ENCODE measurements at places on chromosomes 16 and 17.

DNA sequence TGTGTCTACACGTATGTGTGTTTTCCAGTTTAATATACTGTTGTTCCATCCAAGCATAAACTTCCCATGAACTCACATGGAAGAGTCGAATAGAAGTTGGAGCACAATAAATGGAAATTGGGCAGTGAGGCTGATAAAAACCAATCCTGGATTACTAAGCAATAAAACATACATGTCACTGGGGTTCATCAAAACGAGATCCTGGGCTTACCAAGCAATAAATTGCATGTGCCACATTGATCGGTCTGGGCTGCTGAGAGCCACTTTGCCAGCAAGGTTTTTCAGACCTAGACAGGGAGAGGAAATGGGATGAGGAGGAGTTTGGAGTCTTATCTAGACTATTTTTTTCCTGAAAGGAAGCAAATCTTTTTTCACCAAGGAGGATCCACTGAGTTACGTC lies 322.3 kb upstream of the C16orf82 start:
- DNase-seq = no peak

DNA sequence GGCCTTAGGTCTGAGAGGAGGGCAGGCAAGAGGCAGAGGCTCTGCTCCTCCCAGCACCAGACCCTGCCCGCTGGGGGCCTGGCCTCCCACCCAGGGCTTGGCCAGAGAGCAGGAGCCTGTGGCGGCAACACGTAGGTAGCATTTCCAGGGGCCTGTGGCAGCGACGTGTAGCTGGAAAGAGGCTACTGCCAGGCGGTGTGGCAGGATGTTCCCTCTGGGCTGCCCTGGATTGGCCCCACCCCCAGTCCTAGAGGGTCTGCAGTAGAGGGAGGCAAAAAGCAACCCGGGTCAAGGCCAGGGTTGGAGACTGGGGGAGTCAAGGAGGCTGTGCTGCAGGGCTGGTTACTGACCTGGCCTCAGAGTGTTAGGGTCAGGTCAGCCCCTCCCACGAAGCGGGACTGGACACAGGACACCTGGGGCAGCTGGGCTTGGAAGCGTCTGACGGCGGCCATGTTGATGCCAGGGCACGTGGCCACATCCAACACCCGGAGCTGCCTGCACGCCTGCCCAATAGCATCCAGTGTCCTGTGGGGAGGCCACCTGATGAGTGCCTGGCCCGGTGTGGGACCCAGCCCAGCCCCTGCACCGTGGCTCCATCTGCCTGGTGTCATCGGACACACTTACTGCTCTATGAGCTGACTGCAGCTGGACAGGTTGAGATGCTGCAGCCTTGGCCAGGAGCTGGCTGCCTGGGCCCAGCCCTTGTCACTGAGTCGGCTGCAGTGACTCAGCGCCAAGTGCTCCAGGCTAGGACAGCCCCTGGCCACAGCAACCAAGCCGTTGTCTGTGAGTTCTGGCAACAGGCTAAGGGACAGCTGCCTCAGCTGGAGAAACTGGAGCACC lies 8.5 kb downstream of the ELMO3 start:
- no peak for DNase-seq

DNA sequence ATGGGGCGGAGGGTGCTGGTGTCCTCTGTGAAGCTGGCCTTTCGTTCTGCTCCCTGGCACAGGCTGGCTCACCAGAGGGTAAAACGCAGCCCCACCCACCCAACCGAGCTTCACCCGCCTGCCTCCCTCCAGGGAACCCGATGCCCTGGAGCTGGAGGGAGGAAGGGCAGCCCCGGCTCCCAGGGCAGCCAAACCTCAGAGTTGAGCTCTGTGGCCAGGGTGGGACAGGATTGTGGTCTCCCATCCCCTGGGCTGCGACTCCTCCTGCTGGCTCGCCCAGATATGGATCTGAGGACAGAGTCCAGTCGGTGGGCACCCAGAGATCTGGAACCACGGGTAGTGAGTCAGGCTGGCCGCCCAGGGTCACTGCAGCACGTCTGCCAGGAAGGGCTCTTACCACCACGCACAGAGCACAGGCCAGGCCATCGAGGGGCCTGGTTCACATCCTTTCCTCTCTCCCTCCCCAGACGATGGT lies 42.6 kb upstream of the CHMP6 start:
- no peak for DNase-seq

DNA sequence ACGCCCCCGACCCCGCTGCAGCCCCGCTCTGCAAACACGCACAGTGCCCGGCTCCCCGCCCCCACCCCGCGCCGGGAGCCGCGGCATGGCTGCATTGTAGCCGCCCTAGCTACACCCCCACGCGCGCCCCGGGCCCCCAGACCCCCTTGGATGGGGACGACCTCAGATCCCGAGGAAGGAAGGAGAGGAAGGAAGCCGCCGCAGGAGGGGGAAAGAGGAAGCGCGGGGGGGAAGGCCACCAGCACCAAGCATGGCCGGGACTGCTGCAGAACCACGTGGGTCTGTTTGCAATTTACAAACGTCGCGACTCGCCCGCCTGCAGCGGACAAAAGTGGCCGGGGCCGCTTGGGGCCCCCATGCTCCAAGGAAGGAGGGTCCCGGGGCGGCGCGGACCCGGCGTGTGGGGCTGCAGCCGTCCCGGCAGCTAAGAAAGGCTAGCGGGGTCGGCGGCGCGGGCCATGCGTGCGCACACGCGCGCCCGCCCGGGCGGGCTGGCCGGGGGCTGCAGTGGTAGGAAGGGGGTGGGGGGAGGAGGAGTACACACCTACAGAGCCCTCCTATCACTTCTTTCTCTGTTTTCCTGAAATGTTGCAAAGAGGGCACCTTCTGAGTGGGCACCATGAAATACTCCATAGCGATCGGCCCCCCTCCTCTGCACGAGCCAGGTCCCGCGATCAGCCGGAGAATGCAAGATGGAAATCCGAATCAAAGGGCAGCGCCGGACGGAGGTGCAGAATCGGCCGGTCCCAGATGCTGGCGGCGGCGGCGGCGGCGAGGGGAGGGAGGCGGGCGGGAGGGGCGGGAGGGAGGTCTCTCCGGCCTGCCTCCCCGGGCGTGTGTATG lies 488 bp downstream of the TFAP4 start:
- DNase-seq = no peak

DNA sequence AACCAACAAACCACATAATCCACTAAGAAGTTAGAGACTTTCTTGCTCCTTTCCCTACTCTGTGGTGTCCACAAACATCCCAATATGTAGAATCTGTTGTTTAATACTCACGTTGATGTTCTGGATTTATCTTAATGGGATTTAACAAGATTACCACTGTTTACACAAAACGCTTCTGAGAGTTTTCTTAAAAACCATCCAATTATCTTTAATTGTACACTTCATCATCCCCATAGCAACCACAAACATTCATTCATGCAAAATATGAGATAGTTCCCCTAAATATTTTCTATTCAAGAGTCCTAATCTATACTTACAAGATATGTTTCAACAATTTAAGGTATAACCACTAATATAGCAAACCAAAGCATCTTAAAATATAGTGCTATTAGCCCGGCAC lies 76.5 kb upstream of the CLEC18B start:
- no peak for DNase-seq

DNA sequence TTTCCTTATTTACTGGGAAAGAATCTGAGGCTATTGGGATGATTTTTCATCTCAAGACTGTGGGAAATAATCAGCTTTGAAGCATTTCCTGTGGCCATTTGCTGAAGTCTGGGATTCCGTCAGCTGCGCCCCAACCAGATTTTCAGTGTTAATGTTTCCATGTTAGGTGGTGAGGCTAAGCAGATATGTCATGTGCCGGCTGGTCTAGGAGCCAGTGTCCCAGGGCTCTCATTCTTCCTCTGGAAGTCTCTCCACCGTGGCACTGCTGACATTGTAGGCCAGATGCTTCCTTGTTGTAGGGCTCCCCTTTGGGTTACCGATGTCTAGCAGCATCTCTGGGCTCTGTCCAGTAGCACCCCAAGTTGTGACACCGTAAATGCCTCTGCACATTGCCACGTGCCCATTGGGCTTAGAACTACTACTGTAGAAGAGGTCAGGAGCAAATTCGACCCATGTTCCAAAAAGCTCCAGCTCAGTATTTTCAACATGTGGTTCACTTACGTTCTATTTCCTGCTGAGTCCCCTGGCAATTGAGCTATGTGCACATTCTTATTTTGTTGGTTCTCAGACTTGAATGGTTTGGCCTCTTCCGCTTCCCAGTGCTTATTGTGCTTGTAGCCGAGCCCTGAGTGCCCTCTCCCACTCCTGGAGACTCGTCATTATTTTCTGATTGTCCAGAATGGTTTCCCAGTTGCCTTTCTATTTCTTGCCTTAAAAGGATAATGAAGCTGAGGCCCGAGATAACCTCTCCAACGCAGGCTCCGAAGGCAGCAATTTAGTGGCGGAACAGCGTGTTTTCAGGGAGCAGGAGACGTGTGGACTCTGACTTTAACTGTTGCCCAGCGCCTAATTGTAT lies 82.2 kb downstream of the SPECC1 start:
- no peak for DNase-seq

GRCh38 chr17:65453204-65453931 lies 108.1 kb downstream of the AXIN2 start:
- DNase-seq = no peak

DNA sequence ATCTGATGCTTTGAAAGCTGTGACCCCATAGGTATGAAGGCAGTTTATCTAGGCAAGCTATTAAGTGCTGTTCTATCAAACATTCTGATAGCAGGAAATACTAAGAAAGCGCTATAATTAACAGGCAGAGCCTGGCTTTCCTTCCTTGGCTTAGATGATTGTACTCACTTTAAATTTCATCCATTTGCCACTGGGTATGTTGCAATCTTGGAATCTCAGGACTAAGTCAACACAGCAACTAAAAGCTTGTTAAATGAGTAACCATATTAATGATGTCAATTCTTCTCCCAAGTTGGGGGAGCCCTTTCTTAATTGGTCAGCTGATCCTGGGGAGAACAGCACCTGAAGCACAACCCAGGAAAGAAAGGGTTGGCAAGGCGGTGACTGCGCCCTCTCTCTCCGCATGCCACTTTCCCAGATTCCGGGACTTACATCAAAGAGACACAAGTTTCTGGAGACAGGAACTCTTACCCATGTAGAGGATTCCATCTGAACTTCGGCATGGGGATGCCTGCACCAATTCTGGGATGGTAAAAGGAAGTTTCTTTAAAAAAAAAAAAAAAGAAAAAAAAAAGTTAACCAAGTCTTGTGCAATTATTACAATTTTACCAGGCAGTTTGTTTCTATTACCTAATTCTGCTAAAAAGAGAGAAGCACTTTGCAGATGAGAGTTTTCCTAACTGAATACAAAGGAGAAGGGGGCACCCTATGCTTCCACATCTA lies 54.4 kb upstream of the ICAM2 start:
- no peak for DNase-seq

Measured in GM04503 (cell line).